Gastroesophageal sphincter (tissue), 4 donors: ENCODE measurements at places on chromosomes 4 and X.

- peak; percentile 10 for ATAC-seq
Observed at GRCh38 chrX:104641176-104641575, 75.2 kb downstream of the IL1RAPL2 start.

DNA sequence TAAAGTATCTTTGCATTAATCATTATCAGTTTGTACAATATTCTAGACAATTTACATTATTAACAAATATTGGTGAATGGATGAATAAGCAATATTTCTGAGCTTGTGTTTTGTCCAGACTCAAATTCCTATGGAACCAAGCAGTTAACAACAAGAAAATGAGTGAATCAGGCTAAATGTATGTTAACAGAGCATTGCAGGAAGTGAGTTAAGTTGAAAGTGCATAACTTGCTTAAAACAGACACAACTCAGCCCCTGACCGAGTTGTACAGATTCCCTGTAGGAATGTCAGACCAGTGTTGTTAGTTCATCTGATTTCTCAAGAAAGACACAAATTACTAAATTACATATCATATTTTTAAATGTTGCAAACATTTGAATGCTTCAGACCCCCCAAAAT is 23.7 kb upstream of the CSN1S1 start:
- ATAC-seq, result no peak

- ATAC-seq, result no peak
Observed at GRCh38 chr4:144787365-144788258, 141.7 kb downstream of the HHIP start.

DNA sequence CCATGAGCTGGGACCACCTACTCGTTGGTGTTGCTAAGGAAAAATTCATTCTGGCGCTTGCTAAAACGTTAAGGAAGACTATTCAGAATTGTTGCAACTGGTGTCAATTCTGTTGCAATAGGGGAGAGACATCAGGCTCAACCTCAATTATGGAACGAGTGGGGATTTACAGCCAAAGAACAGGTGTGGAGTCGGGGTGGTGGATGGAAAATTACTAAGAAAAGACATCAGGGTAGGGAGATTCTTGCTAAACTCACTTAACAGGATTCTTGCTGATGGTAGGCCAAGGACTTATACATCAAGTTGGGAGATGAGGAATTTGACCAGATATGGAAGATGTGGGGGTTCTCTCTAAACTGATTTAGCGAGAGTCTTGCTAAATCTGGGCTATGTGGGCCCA is 139.7 kb downstream of the TENM3 start:
- ATAC-seq, result no peak

DNA sequence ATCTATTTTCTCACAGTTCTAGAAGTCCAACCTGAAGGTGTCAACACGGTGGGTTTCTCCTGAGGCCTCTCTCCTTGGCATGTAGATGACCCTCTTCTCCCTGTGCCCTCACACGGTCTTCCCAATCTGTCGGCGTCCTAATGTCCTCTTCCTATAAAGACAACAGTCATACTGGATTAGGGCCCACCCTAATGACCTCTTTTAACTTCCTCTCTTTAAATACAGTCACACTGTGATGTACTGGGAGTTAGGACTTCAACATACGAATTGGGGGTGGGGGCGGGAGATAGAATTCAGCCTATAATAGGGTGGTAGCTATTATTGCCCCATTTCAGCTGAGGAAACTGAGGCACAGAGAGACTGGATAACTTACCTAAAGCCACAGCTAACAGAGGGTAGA is 70.2 kb downstream of the SMIM20 start:
- ATAC-seq, result no peak

DNA sequence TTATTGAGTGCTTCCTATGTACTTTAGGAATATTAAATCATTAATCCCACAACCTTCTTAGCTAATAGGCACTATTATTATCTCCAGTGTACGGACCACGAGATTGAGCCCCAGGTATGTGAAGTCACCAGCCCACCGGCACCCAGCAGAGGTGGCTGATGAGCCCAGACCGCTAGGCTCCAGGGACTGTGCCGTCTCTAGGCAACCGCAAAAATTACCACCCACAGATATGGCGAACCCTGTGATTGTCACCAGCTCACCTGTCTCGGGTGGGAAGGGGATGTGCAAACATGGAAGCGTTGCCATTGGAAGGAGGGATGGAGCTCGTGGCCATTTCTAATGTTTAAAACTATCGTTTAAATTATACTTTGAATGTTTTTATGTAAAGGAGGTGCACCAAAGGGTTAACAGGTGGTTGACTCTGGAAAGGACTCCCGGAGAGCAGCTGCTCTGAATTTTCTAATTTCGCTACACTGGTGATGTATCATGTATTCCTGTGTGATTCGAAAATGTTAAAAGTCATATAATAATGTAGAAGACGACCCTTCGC is 21.0 kb upstream of the JAKMIP1 start:
- no peak for ATAC-seq

- no peak for ATAC-seq
Observed at GRCh38 chr4:5036239-5036638, 15.0 kb upstream of the STK32B start.

- no peak for ATAC-seq
Observed at GRCh38 chr4:79381161-79381560, 26.9 kb downstream of the GK2 start.

- peak; percentile 30 for ATAC-seq
Observed at GRCh38 chr4:173482330-173482931, 47.6 kb downstream of the HAND2 start.

GRCh38 chrX:72713130-72713529 is 976 bp downstream of the PHKA1 start:
- no peak for ATAC-seq

GRCh38 chrX:54043541-54044125 is 640 bp downstream of the PHF8 start:
- peak; percentile 20 for ATAC-seq

- no peak for ATAC-seq
Observed at GRCh38 chrX:119089619-119090018, 16.8 kb downstream of the CT47C1 start.

DNA sequence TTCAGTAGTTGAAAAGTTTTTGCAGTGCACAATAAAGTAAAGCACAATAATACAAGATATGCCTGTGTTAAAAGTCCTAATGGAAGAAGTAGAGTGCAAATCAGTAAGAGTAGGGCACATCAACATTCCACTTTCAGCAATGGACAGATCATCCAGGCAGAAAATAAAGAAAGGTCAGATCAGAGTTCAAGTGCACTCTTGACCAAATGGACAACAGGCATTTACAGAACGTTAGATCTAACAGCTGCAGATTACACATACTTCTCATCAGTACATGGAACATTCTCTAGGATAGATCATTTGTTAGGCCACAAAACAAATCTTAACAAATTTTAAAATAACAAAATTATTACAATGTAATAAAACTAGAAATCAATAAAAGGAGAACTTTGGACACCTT is 1373.5 kb upstream of the PABPC4L start:
- no peak for ATAC-seq

DNA sequence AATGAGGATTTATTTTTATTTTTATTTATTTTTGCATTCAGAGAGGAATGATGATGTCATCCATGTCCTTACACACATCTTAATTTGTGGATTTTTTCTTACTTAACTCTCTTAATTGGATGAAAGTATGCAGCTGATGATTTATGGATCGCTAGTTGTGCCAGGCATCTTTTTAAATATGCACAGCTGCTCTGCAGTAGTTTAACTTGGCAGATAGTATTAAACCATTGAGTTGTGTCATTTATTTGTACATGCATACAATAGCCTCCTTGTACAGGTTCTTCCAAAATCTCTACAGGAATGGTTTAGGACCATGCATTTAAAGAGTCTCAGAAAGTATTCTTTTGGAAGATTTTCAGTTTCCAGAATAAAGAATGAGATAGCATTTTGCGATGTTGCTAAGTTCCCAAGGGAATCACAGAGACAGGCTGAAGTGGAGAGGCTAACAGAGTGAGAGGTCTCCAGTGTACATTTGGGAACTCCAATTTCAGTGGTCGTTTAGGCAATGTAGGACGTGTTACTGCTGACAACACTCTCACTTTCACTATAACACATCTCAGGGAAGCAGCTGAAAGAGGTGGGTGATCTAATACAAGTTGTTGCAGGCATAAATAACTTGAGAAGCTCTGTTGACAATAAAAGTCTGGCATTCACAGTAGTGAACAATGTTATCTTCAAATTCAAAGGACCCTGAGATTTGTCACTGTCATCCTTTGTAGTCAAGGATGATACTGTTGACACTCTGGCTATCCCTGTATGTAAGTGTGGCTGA is 49.9 kb upstream of the SCRG1 start:
- no peak for ATAC-seq

GRCh38 chr4:151143162-151143561 is 43.7 kb downstream of the RPS3A start:
- ATAC-seq, result peak; percentile 38

- no peak for ATAC-seq
Observed at GRCh38 chrX:108704839-108705238, 31.5 kb downstream of the IRS4 start.

DNA sequence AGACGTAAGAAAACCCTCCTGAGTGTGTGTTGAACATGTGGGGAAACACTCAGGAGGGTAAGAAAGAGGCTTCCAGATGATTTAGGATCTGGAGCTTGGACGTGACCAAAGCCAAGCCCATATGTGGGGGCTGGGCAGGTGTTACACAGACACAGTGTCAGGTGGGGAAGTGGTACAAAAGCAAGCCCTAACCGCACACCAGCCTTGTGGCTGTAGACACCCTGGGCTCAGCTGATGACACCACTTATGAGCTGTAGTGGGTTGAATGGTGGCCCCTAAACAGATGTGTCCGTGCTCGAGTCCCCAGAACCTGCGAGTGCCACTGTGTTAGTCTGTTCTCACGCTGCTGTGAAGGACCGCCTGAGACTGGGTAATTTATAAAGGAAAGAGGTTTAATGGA is 25.0 kb upstream of the NSG1 start:
- no peak for ATAC-seq

DNA sequence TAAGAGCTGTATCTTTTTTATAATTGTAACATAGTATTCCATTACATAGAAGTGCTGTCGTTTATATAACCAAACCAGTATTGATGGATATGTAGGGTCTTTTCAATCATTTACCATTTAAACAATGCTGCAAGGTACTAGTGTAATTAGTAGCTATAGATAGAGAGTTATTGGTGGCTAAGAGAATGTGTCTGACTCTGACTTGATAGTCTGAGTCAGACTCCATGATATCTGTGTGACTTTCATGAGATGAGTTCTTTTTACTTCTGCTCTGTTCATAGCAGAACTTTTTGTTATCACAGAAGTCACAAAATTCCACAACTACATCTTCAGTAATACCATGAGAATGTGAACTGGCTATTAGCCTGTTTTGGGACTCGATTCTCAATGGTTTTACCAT is 150.6 kb downstream of the FHIP1A start:
- ATAC-seq, result no peak

GRCh38 chr4:55801498-55801897 is 18.1 kb upstream of the EXOC1L start:
- no peak for ATAC-seq

GRCh38 chr4:80990851-80991250 is 39.7 kb upstream of the BMP3 start:
- ATAC-seq, result no peak

GRCh38 chr4:182704948-182705347 is 212.2 kb downstream of the DCTD start:
- no peak for ATAC-seq

- peak; percentile 43 for ATAC-seq
Observed at GRCh38 chr4:154506253-154506652, 14.7 kb upstream of the DCHS2 start.

GRCh38 chr4:153741541-153741940 is 18.3 kb downstream of the RNF175 start:
- ATAC-seq, result no peak

DNA sequence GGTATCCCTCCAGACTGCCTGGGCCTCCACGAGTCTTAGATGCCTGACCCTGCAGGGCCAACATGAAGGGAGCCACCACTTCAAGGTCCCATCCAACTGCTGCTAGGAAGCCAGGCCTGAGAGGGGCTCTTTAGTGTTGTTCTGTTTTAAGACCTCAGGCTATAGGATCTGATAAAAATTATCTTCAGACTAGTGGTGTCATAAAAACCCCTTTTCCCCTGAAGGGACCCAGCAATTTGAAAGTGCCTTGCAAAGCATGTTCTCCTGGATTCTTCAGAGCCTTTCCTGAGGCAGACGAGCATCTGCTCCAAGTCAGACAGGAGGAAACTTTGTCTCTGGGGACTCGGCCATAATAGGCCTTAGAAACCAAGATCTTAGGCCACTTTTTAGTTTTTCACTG is 26.9 kb downstream of the TSPAN5 start:
- no peak for ATAC-seq

- ATAC-seq, result no peak
Observed at GRCh38 chr4:2871911-2872310, 28.3 kb downstream of the ADD1 start.

GRCh38 chrX:7117587-7117986 is 29.9 kb upstream of the STS start:
- ATAC-seq, result no peak

DNA sequence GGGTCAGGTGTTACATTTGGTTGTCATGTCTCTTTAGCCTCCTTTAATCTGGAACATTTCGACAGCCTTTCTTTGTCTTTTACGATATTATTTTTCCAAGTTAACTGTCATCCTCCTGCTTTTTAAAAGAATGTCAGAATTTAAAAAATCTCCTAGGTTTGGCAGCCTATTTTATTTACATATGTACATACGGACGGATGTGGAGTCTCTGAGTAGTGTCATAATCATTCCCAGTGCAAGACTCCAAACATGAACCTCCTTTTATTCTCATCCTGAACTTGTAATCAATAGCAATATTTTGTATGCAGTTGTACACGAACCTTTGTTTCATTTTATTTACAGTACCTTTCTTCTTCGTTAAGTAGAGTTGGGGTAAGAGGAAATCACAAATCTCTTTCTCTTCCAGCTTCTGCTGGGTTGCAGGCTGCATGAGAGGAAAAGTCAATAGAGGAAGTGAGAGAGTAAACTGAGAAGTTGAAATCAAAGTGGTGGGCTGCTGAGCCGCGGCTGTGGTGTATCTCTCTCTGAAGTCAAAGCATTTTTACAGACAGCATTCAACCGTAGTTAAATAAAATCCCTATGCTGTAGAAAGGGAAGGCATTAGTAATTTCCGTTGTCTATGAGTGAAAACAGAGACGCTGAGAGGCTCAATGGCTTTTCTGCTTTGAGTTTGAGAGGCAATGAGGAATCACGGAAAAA is 53.9 kb upstream of the RPS6KA3 start:
- ATAC-seq, result no peak

GRCh38 chrX:134407065-134407376 is 52.9 kb upstream of the HPRT1 start:
- ATAC-seq, result no peak

- no peak for ATAC-seq
Observed at GRCh38 chr4:184328022-184328736, 110.5 kb upstream of the ENPP6 start.

- no peak for ATAC-seq
Observed at GRCh38 chrX:12463052-12463451, 324.8 kb downstream of the FRMPD4 start.

- no peak for ATAC-seq
Observed at GRCh38 chr4:3522326-3522640, 9.9 kb downstream of the LRPAP1 start.

GRCh38 chrX:71365356-71365874 is 742 bp upstream of the TAF1 start:
- peak; percentile 1 for ATAC-seq
